ENCODE measurements at places on chromosomes 5 and 9. TPM values are rescaled to one million over a fixed set of nuclear protein-coding genes. Genes with fewer than 3 reads are reported as not detected.

COL27A1 gene
- 11.4 TPM for total RNA-seq

TXNDC8 gene
- not detected for total RNA-seq

PCDHB10 gene
- total RNA-seq, result not detected

CTSV gene
- 0.20 TPM for total RNA-seq

UNC13B gene
- total RNA-seq, result 3.7 TPM

FSD1L gene
- total RNA-seq, result 2.1 TPM

AHRR gene
- 24.0 TPM for total RNA-seq

IL3 gene
- 0.49 TPM for total RNA-seq

SEMA4D gene
- 245 TPM for total RNA-seq

RELL2 gene
- 26.8 TPM for total RNA-seq

AFAP1L1 gene
- total RNA-seq, result 0.94 TPM

NPDC1 gene
- total RNA-seq, result 13.2 TPM

NR6A1 gene
- 1.3 TPM for total RNA-seq

GABRA1 gene
- total RNA-seq, result not detected

TMEM215 gene
- not detected for total RNA-seq

F2RL2 gene
- not detected for total RNA-seq

CRB2 gene
- 0.06 TPM for total RNA-seq

COL15A1 gene
- not detected for total RNA-seq

SH3TC2 gene
- total RNA-seq, result not detected

DMRT2 gene
- not detected for total RNA-seq

LTC4S gene
- not detected for total RNA-seq

IFNA13 gene
- total RNA-seq, result not detected

SLC25A48 gene
- total RNA-seq, result not detected

LHX6 gene
- 0.12 TPM for total RNA-seq

APBB3 gene
- total RNA-seq, result 17.8 TPM

SHC3 gene
- total RNA-seq, result not detected

EQTN gene
- total RNA-seq, result not detected

TAS2R1 gene
- total RNA-seq, result not detected

TPD52L3 gene
- total RNA-seq, result not detected

RANBP6 gene
- total RNA-seq, result 18.8 TPM

DMRT3 gene
- total RNA-seq, result not detected

SLC46A2 gene
- total RNA-seq, result not detected

Measured in activated naive CD8-positive, alpha-beta T cell treated with anti-CD3 and anti-CD28 coated beads for 36 hours (primary cell).